Coronary artery (tissue), 2 donors: ENCODE measurements at places on chromosomes 12 and 14.
A peak's percentile ranks its signal among the peaks of the same experiment; 100 is the strongest.

GRCh38 chr12:54370171-54370730 is 6.0 kb upstream of the GPR84 start:
- peak; percentile 93 for DNase-seq

DNA sequence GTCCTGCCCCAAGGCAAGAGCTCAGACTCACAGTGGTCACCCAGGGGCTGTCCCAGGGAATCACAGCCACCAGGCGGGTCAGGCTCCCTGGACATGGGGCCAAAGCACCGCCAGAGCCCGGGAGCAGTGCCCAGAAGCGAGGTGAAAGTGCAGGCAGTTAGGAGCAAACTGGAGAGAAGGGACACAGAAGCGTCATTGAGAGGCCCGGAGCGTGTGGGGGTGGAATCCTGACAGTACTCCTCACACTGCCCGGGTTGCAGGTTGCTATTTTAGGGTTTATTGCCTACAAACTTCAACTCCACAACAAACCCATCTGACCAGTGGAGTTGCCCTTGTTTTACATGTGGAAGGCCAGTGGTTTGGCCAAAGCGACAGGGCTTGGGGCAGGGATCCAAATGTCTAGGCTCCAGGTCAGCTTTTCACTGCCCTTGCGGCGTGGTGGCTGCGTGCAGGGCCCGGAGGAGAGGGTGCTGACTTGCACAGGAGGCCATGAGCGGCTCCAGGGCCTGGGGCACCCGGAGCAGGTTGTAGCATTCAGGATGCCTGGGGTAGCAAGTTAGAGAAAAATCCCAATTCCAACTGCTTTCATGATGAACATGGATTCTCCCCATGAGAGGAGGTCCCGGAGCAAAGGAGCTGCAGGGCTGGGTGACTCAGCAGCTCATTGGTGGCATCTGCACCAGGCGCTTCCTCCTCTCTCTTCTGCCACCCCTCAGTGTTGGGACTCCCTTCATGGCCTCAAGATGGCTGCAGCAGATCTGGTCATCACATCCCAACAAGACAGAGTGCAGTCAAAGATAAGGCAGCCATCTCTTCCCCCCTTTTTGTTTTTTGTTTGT is 112.3 kb upstream of the NCOR2 start:
- peak; percentile 83 for DNase-seq

DNA sequence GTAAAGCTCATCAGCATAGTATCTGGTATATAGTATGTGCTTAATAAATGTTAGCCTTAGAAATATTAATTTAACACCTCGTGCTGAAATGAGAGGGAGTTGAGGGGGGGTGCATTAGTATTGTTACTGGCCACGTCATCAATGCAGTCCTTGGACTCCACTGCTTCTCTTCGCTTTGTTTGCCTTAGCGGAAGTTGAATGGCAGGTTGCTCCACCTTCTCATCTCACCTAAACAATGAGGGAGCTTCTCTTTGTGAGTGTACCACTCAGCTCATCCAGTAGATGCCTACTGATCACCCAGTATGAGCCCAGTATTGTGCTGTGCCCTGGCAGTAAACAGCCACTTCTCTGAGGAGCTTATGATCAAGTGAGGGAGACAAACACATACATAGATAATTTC is 4.5 kb downstream of the TMEM117 start:
- DNase-seq: no peak

GRCh38 chr14:92698393-92698792 is 50.0 kb downstream of the LGMN start:
- DNase-seq: no peak

- no peak for DNase-seq
Measured at GRCh38 chr12:53340398-53340797, 4.2 kb upstream of the SP7 start.
